ENCODE measurements at places on chromosomes 7 and 10. TPM values are rescaled to one million over a fixed set of nuclear protein-coding genes. Genes with fewer than 3 reads are reported as not detected.

Gene SPAG6
- not detected for total RNA-seq

Gene RARRES2
- not detected for total RNA-seq

Gene PITRM1
- 110 TPM for total RNA-seq

Gene CYP2E1
- total RNA-seq: not detected

Gene HERPUD2
- 37.2 TPM for total RNA-seq

Gene GNAT3
- not detected for total RNA-seq

Gene MAP3K8
- 0.87 TPM for total RNA-seq

Gene CRYGN
- total RNA-seq: not detected

Gene OR6V1
- not detected for total RNA-seq

Gene LRRN3
- 0.76 TPM for total RNA-seq

Gene FAM25C
- total RNA-seq: not detected

Gene HYAL4
- not detected for total RNA-seq

Gene CALCR
- total RNA-seq: not detected

Gene ZNF488
- not detected for total RNA-seq

Gene CRTAC1
- 1.6 TPM for total RNA-seq

Gene LBX1
- total RNA-seq: not detected

Gene POLR1F
- total RNA-seq: 16.9 TPM

Gene OR2AE1
- not detected for total RNA-seq

Gene SFMBT2
- 4.8 TPM for total RNA-seq

Measured in glomerular endothelial cell (primary cell).